ENCODE measurements at places on chromosomes 1 and 21.

GRCh38 chr1:42125552-42125951, 27.7 kb upstream of the GUCA2B start:
- no peak for DNase-seq

GRCh38 chr1:155179112-155180031, 5.7 kb downstream of the TRIM46 start:
- no peak for DNase-seq

DNA sequence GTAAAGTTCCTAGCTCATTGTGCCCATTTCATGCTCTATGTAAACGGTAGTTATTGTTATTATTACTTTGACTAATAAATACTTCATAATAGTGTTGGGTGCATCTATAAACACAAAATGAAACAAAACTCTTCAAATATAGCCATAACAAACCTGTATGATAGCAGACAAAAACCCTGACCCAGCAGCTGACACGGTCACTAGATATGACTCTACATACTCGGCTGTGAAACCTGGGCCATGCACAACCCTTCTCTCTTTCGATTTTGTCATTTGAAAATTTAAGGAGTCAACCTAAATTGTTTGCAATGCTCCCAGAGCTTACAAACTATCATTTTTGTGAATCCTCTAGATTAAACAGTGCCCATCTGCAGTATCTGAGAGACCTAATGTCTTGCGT, 8.0 kb upstream of the RGS13 start:
- no peak for DNase-seq

DNA sequence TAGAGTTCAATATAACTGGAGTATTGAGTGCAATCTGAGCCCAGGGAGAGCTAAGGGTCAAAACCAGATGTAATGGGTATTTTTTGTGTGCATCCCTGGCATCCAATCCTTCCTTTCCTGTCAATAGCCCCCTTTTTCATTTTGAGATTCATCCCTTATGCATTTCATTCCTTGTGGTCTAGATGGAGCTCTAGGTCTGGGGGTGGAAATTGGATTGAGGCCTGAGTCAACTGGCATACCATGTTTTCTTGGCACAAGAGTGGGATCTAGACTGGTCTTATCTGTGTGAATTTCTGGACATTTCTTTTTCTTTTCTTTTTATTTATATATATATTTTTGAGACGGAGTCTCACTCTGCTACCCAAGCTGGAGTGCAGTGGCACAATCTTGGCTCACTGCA, 67.3 kb upstream of the RAB3GAP2 start:
- DNase-seq: no peak

- no peak for DNase-seq
Measured at GRCh38 chr1:61320575-61320974, 238.2 kb downstream of the NFIA start.

DNA sequence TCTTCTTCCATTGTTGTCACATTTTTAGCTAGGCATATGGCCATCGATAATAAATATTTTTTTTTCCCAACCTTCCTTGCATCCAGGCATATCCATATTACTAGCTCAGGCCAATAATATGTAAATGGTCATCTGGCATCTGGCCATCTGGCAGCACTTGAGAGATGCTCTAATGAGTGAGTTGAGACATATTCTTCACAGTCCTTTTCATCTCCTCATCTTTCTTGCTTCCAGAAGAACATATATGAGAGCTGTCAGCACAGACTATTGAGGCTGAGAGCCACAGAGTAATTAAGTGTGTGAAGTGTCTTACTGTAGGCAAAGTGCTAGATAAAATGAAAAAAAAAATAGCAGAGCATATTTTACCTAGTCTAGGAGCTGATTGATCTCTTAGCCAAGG, 628.4 kb upstream of the TMPRSS15 start:
- DNase-seq: no peak

DNA sequence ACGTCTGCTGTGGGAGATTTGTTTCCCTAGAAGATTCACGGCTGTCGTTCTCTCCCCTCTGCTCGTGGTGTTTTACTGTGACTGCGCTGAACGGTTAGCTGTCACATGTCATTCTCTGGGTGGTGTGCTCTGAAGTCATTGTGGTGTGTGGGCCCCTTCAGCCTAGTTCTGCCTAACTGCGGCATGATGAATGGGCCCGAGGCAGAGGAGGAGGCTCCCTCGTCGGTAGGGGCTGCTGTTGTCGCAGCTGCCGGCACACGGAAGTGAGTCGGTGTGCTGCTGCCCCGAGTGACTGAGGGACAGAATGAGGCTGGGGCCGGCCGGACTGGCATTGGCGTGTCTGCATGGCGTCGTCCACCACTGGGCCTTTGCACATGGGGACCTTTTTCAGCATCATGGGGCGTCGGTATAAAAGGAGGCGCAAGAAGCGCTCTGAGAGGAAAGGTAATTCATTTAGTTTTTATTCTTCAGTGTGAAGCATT, 77.9 kb downstream of the ADARB1 start:
- peak; percentile 61 for DNase-seq

DNA sequence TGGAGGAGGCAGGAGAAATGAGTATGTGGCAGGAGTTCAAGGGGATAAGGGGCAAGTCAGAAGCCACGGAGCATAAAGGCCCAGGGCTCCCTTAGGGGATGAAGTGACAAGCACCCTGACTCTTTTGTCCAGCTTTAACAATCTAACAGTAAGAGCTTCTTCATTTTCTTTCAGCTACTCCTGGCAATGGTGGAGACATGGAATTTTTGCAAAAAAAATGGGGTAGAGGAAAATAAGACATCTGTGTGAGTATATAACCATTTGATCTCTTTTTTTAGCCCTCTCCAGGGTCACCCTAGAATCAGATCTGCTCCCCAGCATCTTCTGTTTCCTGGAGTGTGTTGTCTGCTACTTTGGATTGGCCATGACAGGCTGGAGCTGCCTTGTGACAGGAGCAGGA, 47.1 kb downstream of the ZNF697 start:
- DNase-seq: no peak
